Hippocampal formation (tissue), 2 donors: ENCODE measurements at places on chromosomes 4 and X.

DNA sequence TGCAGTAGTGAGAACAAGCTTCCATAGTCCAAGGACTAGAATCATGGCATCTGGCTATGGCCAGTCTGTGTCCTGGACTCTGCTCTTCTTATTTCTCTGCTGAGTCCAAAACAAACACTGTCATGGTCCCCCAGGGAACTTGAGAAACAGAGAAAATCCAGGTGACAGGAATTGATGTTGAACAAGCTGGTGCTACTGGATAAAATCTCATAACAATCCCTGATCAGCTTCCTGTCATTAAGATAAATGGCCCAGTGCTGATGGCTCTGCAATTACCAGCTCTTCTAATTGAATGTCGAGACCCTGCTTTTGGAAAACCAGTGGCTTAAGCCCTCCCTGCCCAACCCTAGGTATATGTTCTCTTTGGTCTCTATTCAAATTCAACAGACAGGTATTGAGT is 58.8 kb upstream of the ARHGAP36 start:
- DNase-seq = no peak

- no peak for DNase-seq
Observed at GRCh38 chr4:174387143-174387542, 103.4 kb downstream of the CEP44 start.

- no peak for DNase-seq
Observed at GRCh38 chr4:47349326-47349725, 114.2 kb downstream of the COMMD8 start.

DNA sequence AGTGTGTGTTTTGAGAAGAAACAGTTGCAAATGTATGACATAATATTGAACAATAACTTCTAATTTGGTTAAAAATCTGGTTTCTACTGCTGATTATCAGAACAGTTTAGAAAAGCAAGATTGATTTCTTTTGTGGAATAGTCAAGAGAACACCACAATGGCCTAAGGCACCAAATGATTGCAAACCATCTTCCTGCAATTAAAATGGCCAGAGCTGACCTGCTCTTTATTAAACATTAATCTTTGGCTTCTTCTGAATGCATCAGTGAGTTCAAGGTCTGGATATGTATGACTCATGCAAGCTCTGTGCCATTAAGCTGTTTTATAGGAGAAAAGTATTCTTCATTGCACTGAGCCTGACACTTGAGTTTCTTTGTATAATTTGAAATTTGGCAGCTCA is 107.8 kb upstream of the PDHA2 start:
- no peak for DNase-seq
